ENCODE measurements at places on chromosomes 11 and 22. TPM values are rescaled to one million over a fixed set of nuclear protein-coding genes. Genes with fewer than 3 reads are reported as not detected.
A peak's percentile ranks its signal among the peaks of the same experiment; 100 is the strongest.

- DNase-seq: no peak
These were observed 97.1 kb downstream of the CWC15 start for GRCh38 chr11:94876222-94876621.

- no peak for DNase-seq
These were observed 579 bp upstream of the CYB5R2 start for GRCh38 chr11:7673724-7674434.

- no peak for DNase-seq
These were observed 4.3 kb upstream of the TMPRSS13 start for GRCh38 chr11:117933475-117933874.

DNA sequence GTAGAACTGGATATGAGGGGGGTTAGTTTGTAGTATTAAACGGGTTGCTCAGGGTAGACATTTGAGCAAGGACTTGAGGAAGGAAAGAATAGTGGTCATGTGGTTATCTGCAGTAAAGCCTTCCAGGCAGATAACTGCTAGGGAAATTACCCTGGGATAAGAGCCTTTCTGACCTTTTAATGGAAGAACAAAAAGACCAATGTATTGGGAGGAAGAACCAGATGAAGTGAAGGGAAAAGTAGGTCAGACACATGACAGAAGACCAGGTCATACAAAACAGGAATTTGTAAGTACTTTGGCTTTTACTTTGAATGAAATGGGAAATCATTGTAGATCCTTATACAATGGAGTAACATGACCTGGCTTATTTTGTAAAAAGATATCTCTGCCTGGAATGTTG is 241.9 kb upstream of the CTSC start:
- no peak for DNase-seq

- DNase-seq: no peak
These were observed 10.6 kb upstream of the IFTAP start for GRCh38 chr11:36583667-36584066.

The DEUP1 gene
- total RNA-seq: not detected

The TTC36 gene
- total RNA-seq: 0.92 TPM

The SYT13 gene
- total RNA-seq: 7.0 TPM

GRCh38 chr22:37032535-37033460 is 13.3 kb downstream of the MPST start:
- no peak for DNase-seq

The TESMIN gene
- 0.27 TPM for total RNA-seq

The OR52E4 gene
- total RNA-seq: not detected

- no peak for DNase-seq
These were observed 3.8 kb upstream of the KCNQ1OT1 start for GRCh38 chr11:2703363-2704141.

DNA sequence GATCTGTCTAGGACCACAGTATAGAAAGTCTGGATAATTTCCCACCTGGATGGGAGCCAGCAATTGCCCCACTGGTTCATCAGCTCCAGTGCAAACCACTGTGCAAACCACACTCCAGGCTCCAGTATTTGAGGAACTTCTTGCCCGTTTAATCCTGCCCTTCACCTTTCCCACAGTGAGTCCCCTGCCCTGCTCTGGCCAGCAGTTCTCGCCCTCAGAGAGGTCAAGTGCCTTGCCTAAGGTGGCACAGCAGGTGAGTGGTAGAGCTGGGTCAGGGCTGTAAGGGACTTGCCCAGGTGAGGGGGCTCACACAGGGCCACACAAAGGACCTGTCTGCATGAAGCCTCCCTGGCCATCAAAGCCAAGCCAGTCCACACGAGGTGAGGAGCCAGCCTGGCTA is 24.1 kb downstream of the MS4A10 start:
- DNase-seq: no peak

DNA sequence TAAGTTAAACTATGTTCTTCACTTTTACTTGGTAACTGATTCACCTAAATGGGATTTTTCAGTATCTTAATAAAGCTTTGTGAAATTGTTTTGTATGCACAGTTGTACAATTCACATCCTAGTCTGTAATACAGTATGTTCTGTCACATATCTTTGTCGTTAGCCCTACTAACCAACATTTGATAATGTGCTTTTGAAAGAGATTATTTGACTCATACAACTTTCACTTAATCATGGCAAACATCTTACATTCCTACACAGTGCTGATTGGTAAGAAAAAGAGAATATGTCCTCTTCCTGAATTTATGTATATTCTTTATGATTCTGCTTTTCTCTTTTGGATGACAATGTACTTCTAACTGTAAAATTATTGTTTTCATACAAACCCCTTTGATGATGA is 234.5 kb downstream of the METTL15 start:
- DNase-seq: no peak

The DGCR6 gene
- total RNA-seq: 8.0 TPM

The PRG3 gene
- total RNA-seq: not detected

The SPI1 gene
- 14.6 TPM for total RNA-seq

- DNase-seq: no peak
These were observed 27.5 kb downstream of the KIAA0930 start for GRCh38 chr22:45212992-45213751.

GRCh38 chr11:102614485-102614884 is 10.6 kb downstream of the MMP20 start:
- DNase-seq: no peak

The OSBPL5 gene
- total RNA-seq: 18.4 TPM

DNA sequence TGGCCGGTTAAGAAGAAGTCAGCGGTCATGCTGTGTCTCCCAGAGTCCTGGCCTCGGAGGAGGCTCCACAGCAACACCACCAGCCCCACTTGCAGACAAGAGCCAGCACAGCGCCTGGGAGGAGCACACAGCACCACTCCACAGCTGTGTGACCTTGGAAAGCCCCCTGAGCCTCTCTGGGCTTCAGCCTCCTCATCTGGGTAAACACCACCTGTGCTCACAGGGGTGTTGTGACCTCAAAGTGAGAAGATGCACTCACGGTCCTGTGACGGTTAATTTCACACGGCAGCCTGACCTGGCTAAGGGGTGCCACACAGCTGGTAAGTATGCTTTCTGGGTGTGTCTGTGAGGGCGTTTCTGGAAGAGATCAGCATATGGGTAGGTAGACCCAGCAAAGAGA is 54.7 kb downstream of the PHF21B start:
- no peak for DNase-seq

GRCh38 chr11:95692526-95693260 is 96.9 kb downstream of the FAM76B start:
- no peak for DNase-seq

DNA sequence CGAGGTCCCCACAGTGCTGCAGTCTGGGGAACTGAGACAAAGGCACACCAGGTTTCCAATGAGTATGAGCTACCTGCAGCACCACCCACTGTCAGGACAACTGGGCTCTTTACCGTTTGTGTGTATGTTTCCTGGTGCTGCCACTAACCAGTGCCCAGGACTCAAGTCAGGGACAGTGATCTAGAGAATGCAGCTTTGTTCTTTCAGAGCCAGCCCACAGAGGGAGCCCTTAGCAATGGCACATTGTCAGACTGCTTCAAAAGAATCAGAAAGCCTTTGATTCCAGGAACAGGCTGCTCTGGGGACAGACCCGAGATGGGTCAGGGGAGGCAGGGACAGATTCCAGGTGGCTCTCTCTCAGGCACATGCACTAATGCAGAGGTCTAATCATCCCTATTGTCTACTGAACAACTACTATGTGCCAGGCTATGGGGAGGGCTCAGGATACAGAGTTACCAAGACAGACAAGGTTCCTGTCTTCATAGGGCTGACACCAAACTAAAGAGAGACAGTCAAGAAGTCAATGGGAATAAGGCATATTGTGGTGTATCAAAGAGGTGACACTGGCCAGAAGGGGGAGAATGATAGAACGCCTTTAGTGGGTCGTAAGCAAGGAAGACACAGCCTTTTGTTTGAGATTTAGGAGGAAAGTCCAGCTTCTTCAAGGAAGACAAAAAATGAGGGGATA is 103.7 kb downstream of the VPREB1 start:
- DNase-seq: no peak

DNA sequence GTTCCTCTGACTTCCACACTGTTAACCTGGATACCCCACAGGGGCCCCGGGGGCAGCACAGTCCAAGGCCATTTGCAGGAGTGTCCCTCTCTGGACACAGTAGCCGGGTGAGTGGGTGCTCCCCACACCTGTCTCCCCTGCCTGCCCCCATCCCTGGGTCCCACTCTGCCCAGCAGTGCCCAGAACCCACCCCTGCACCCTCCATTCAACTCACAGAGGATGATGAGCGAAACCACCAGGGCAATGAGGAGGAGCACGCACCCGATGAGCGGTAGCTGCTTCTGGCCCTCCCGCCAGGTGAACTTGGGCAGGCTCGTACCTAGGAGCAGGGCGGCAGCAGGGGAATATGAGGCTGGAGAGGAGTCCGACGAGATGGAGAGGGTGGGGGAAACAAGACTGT is 12.2 kb downstream of the TMPRSS13 start:
- no peak for DNase-seq

The RASGRP2 gene
- total RNA-seq: 46.8 TPM

The SC5D gene
- 24.4 TPM for total RNA-seq

- peak; percentile 4 for DNase-seq
These were observed 22.0 kb upstream of the P2RY6 start for GRCh38 chr11:73249853-73250783.

DNA sequence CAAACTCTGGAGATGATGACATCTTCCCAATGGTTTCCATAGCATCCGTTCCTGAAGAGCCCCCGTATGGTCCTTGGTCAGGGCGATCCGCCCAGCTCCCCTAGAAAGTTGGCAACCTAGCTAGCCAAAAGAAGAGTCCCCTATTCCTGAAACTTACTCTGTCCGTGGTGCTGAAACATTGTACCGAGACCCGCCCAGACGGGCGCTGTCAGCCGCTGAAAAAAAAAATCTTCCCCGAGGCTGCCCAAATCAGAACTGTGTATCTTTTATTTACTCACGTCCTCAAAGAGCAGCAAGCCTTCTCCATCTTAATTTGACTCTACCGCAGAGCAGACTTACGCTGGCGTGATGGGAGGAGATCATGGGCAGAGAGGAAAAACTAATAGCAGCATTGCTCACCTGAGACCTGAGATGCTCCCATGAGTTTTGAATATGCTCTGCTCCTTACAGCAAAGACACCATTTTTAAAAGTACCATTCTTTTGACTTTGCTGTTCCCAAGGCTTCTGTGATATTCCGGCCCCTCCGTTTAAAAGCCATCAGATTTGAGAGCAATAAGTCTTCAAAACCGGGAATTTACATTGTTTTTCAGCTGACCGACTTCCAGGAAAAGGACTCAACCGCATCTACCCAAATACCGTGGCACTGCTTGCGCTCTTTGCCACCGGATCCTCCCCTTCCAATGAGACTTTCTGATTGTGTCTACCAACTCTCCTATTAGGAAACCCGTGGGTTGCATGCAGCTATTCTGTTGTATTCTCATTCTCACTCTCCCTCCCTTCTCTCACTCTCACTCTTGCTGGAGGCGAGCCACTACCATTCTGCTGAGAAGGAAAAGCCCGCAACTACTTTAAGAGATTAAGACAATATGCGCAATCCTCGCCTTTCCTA is at the start of gene SLC17A6:
Gene SLC17A6, plus strand, starts transcription at position 786 of the 890 bp plus-strand sequence. CDS start 153 bp downstream, outside the sequence.
- no peak for DNase-seq

All from Right ventricle myocardium inferior (tissue), 1 donor.